Ureter (tissue), 1 donor: ENCODE measurements at places on chromosomes 11 and 22.

DNA sequence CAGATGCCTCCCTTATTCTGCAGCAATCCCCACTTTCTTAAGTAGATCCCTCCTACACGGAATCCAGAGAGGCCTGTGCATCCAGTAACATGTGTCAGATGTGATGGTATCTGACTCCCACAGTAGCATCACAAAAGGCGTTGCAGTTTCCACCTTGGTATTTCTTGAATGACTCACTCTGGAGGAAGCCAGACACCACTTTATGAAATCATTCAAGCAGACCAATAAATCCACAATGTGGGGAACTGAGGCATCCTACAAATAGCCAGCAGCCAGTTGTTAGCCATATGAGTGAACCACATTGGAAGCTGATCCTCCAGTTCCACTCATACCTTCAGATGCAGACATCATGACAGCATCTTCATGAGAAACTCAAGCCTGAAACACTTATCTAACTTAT lies 798.1 kb downstream of the OPCML start:
- DNase-seq: no peak

DNA sequence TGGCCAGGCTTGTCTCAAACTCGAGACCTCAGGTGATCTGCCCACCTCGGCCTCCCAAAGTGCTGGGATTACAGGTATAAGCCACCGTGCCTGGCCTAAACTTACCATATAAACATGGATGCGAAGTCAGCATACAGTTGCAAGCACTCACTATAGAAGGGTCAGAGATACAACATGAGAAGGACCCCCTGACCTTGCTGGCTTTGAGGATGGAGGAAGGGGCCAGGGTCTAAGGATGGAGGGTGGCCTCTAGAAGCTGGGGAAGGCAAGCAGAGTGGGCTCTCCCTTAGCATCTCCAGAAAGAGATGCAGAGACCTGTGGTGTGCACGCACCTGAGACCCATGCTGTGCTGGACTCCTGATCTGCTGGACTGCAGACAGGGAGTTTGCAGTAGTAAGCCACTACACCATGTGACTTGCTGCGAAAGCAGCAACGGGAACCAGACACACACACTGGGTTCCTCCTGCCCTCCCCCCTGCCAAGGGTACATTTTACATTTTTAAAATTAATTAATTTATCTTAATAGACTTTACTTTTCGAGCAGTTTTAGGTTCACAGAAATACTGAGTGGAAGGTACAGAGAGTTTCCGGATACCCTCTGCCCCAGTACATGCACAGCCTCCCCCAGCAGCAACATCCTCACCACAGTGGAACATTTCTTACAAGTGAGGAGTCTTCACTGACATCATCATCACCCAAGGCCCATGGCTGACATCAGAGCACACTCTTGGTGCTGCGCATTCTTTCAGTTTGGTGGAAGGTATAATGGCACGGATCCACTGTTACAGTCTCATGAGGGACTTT lies 170.1 kb upstream of the B3GAT1 start:
- no peak for DNase-seq

DNA sequence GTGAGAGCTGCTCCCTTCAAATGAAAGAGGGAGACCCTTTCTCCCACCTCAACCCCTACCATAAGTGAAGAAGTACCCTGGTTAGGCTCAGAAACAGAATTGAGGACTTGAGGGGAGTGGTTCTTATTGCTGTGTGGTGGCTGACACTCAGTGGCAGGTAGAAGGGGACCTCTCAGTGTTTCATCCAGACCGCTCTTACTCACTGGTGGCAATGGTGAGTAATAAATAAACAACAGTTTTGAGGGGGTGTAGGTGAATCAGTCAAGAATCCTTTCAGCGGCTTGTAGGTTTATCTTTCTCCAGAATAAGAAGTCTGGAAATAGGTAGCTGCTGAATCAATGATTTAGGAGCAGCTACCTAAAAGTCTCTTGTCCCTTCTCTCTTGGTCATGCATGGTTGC lies 403.4 kb upstream of the B3GAT1 start:
- no peak for DNase-seq

GRCh38 chr11:73570415-73571114 lies 27.3 kb downstream of the FAM168A start:
- no peak for DNase-seq

- DNase-seq: no peak
These were observed 111.4 kb downstream of the ATG16L2 start for GRCh38 chr11:72925656-72926055.

GRCh38 chr11:36247493-36247892 lies 41.7 kb downstream of the COMMD9 start:
- no peak for DNase-seq

GRCh38 chr11:123654566-123655081 lies at the start of gene SCN3B:
SCN3B (minus strand) TSS chr11:123654624; CDS start chr11:123653801, 823 bp downstream.
- peak; percentile 61 for DNase-seq

GRCh38 chr11:76701294-76702040 lies 30.9 kb upstream of the LRRC32 start:
- no peak for DNase-seq

DNA sequence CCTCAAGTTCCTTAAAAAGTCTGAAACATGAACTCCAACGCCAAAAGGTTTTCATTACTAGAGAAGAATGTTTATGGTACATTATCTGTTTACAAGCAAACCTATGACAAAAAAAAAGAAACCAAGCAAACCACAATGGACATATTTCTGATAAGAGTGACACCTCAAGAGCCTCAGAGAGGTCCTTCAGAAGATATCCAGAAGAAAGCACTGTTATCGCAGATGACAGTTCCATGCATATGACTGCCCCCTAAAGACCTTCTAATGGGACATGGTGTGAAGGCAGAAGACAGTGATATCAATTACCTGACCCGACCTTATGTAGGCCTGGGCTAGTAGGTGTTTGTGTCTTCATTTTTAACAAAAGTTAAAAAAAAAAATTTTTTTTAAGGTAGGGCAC lies 3.1 kb downstream of the HDHD5 start:
- no peak for DNase-seq

DNA sequence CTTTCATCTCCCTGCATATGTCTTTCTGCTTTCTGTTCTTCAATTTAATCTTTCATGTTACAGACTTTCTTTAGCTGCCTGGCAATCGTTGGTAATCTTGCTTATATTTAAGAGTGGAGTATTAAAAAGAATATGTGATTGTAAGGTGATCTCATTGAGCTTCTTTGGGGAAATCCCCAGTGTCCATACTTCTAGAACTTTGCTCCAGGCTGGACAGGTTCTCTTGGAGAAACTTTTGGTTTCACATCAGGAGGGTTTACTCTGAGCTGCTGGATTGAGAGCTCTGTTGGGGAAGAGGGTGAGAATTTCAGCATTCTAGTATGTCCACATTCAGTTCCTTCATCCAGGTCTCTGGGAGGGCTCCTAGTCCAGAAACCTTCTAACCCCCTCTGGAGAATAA lies 16.1 kb downstream of the LRRC75B start:
- DNase-seq: no peak

- no peak for DNase-seq
These were observed 4.0 kb downstream of the APOL4 start for GRCh38 chr22:36197514-36198146.

DNA sequence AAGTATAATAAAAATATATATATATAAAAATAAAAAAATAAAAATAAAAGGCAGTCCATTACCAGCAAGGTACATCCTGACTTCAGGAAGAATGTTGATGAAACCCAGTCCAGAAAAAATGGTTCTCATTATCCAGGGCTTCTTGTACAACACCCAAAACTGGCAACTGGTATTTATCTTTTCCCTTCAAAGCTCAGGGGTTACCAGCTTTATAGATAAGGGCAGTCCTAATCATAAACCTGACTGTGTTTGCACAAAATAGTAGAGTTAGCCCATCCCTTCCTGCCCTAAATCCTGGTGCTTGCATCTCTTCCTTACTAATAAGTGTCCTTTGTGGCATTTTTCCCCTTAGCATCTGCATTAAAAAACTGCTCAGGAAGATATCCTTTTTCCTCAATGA lies 97.5 kb downstream of the CSTPP1 start:
- DNase-seq: no peak

DNA sequence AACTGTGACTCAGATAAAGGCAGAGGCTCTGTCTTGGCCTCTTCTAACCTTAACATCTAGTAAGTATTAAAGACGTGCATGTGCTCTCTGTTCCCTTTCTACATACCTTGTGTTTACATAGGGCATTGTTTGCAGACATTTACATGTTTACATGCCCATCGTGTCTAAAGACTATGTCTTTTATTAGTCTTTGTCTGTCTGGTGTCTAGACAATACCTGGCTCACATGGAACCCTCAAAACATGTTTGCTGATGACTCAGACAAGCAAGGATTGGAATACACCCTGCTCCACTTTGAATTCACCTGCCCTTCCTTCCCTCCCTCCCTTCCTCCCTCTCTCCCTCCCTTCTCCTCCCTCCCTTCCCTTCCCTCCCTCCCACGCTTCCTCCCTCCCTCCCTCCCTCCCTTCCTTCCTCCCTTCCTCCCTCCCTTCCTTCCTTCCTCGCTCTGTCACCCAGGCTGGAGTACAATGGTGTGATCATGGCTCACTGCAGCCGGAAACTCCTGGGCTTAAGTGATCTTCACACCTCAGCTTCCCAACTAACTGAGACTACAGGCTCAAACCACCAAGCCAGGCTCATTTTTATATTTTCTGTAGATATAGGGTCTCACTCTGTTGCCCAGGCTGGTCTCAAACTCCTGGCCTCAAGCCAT lies 23.7 kb upstream of the SORL1-AS1 start:
- DNase-seq: no peak

GRCh38 chr22:37570661-37570976 lies 9.3 kb downstream of the LGALS2 start:
- no peak for DNase-seq

DNA sequence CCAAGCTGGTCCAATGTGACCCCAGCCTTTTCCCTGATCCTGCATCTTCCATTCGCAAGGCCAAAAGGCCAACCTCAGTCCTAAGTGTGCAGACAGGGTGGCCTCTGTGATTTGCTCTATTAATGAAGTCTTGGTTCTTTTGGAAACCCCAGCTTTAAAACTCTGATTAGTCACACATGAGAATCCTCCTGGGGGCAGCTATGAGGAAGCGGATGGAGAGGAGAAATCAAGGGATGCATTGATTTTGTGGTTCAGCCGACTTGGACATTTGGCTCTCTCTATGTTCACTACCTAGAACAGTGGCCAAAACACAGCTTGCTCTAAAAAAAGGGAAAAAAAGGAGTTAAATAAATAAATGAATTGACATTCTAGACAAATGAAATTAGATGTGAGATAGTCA lies 98.6 kb upstream of the USP47 start:
- no peak for DNase-seq

DNA sequence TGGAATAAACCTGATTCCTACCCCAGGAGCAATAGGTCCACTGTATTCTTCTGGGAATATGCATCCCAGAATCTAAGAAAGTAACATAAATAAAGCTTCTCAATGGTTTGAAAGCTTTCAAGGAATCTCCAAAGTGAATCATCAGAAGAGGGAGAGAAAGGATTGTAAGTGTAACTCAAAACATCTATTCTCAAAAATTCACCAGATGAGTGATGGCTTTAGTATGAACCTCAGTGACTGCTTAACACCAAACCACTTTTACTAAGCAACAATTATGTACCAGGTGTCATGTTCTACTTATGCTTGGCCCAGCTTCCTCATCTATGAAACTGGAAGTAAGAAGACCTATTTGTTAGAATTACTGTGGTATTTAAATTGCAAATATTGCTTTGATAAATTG lies 7.4 kb downstream of the RAB38 start:
- DNase-seq: no peak

- no peak for DNase-seq
These were observed 5.4 kb upstream of the MMP8 start for GRCh38 chr11:102729849-102730815.

- DNase-seq: no peak
These were observed 134.9 kb downstream of the DBX1 start for GRCh38 chr11:20025332-20025840.

- no peak for DNase-seq
These were observed 26.9 kb downstream of the BLID start for GRCh38 chr11:122089111-122089510.
